ENCODE measurements at places on chromosomes 4 and X. TPM values are rescaled to one million over a fixed set of nuclear protein-coding genes. Genes with fewer than 3 reads are reported as not detected.

The TGIF2LX gene
- total RNA-seq: 0.98 TPM

The PYURF gene
- total RNA-seq: 233 TPM

The RPA4 gene
- total RNA-seq: not detected

The UCP1 gene
- not detected for total RNA-seq

The F8 gene
- total RNA-seq: 18.4 TPM

The RRH gene
- total RNA-seq: not detected

The CHRNA9 gene
- not detected for total RNA-seq

The LRIT3 gene
- total RNA-seq: not detected

The COL25A1 gene
- 0.12 TPM for total RNA-seq

The GAGE12E gene
- total RNA-seq: not detected

The GIMD1 gene
- not detected for total RNA-seq

The UBA1 gene
- total RNA-seq: 169 TPM

The AKAP17A gene
- 42.9 TPM for total RNA-seq

The GPR173 gene
- total RNA-seq: 0.72 TPM

The HSFX1 gene
- total RNA-seq: 0.19 TPM

The PCSK1N gene
- 16.5 TPM for total RNA-seq

The PABPC4L gene
- 7.8 TPM for total RNA-seq

The DNAAF6 gene
- total RNA-seq: not detected

The CXorf49B gene
- total RNA-seq: not detected

All from A172 (cell line).